ENCODE measurements at places on chromosomes 3 and 15. TPM values are rescaled to one million over a fixed set of nuclear protein-coding genes. Genes with fewer than 3 reads are reported as not detected.

BSN gene
- 0.20 TPM for total RNA-seq

CAMK1 gene
- total RNA-seq: 0.57 TPM

GRCh38 chr15:99981191-99981647 lies 248.0 kb upstream of the LYSMD4 start:
- H3K27me3 ChIP-seq: no peaks in the 10 kb centered on the region
- DNase-seq: no peak
- H3K4me3 ChIP-seq: no peak overlapping the region
- H3K4me1 ChIP-seq: no peaks in the 10 kb centered on the region

- DNase-seq: no peak
- no peak overlapping the region for H3K27ac ChIP-seq
- no peaks in the 10 kb centered on the region for H3K36me3 ChIP-seq
- H3K27me3 ChIP-seq: no peaks in the 10 kb centered on the region
- no peak overlapping the region for H3K4me3 ChIP-seq
- no peaks in the 10 kb centered on the region for H3K4me1 ChIP-seq
Observed at GRCh38 chr3:155712008-155712407, 32.9 kb downstream of the PLCH1 start.

GRCh38 chr3:169295126-169295525 lies 368.4 kb downstream of the MECOM start:
- no peak for DNase-seq
- no peaks in the 10 kb centered on the region for H3K36me3 ChIP-seq
- no peak overlapping the region for H3K4me3 ChIP-seq
- H3K4me1 ChIP-seq: no peaks in the 10 kb centered on the region
- no peak overlapping the region for H3K27ac ChIP-seq
- no peaks in the 10 kb centered on the region for H3K27me3 ChIP-seq

LTK gene
- 4.4 TPM for total RNA-seq

DNA sequence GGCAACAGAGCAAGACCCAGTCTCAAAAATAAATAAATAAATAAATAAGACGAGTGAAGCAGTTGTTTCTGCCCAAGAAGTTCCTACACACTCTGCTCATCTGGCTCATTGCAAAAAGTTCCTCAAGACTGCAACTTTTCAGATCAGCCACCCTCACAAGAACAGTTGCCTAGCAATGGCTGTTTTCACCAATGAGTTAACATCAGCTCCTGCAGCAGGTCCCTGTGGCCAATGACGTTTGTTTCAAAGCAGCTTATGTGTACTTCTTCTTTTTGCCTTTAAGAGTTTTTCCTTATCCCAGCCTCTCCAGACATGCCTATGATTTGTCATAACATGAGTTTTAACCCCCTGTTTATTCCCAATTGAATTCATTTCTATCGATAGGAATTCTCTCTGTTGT lies 118.4 kb upstream of the SPRED1 start:
- peaks cover 16% of the 10 kb centered on the region for H3K4me1 ChIP-seq
- H3K27ac ChIP-seq: no peak overlapping the region
- H3K27me3 ChIP-seq: no peaks in the 10 kb centered on the region
- H3K36me3 ChIP-seq: no peaks in the 10 kb centered on the region
- no peak overlapping the region for H3K4me3 ChIP-seq
- DNase-seq: no peak

DNA sequence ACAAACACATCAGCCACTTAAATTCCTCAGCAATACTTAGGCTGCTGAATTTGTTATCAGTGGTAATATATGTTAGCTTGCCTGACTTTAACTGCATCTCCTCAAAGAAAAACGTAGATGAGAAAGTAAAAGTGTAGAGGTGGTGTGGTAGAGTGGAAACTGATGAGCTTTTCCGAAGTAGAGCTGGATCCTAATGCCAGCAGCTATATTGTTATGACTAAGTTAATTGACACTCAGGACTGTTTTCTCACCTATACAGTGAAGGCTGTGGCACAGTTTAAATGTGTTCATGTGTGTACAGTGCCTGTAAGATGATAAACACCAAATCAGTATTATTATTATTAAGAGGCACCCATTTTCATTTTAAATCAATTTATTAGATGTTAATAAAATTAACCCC lies 174.9 kb downstream of the TNIK start:
- no peaks in the 10 kb centered on the region for H3K27me3 ChIP-seq
- no peaks in the 10 kb centered on the region for H3K4me1 ChIP-seq
- no peak overlapping the region for H3K4me3 ChIP-seq

DNA sequence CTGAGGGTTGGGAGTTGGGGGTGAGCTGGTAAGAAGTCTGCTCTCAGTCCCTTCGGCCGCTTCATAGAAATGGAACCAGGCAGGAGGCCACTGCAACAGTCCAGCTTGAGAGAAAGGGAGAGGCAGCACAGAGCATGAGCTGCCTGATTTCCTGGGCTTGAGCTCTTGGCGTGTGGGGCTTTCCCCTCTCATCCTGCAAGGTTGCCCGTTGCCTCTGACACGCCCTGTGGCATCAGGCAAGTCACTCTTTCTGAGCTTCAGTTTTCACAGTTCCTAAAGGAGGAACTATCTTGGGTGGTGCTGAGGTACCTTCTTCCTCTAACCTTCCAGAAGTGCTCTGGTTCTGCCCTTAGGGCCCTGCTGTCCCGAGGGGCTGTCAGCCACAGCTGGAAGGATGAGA lies 4.9 kb downstream of the MESP2 start:
- H3K27ac ChIP-seq: no peak overlapping the region
- H3K36me3 ChIP-seq: no peaks in the 10 kb centered on the region
- no peak overlapping the region for H3K4me3 ChIP-seq
- DNase-seq: no peak
- H3K4me1 ChIP-seq: peaks cover 20% of the 10 kb centered on the region
- H3K27me3 ChIP-seq: peaks cover 10% of the 10 kb centered on the region

GRCh38 chr3:196998966-196999760 lies 30.5 kb downstream of the MELTF start:
- no peak overlapping the region for H3K27ac ChIP-seq
- no peaks in the 10 kb centered on the region for H3K27me3 ChIP-seq
- peaks cover 7% of the 10 kb centered on the region for H3K4me1 ChIP-seq
- H3K36me3 ChIP-seq: no peaks in the 10 kb centered on the region
- H3K4me3 ChIP-seq: no peak overlapping the region
- DNase-seq: no peak

VGLL3 gene
- not detected for total RNA-seq

DNA sequence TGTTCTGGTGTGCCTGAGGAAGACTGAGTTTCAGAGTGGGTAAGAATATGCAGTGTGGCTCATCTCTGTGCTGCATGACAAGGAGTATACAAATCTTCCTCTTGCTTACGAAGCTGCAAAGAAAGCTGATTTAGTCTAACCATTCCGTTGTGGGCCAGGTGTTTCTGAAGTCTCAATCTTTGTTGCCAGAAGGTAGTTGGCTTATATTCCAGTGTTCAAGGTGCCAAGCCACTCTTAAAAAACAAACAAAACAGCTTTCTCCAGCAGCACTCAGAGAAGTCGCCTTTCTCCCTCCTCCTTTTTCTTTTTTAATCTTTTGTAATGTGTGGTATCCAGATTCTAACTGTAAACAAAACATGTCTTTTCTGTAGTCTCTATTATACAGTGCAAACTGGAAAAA lies 872.4 kb downstream of the NAALADL2 start:
- DNase-seq: no peak
- no peaks in the 10 kb centered on the region for H3K4me1 ChIP-seq
- no peaks in the 10 kb centered on the region for H3K36me3 ChIP-seq
- H3K27ac ChIP-seq: no peak overlapping the region
- H3K27me3 ChIP-seq: no peaks in the 10 kb centered on the region
- no peak overlapping the region for H3K4me3 ChIP-seq

COL6A5 gene
- total RNA-seq: not detected

DNA sequence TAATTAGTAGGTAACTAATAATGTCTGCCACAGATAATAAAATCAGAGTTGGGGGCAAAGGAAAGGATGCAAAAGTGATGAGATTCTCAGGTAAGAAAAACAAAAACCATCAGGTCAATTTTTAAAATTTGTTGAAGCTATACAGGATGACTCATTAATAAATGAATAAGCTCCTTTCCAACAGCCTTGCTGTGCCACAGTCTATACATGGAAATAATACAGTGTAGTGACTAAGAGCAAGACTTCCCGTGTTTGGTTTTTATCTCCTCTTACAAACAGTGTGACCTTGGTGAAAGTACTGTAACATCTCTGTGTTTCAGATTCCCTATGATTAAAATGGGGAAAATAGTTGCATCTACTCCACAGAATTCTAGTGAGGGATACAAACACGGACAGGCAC lies 331.6 kb downstream of the PYDC2 start:
- no peaks in the 10 kb centered on the region for H3K27me3 ChIP-seq
- H3K4me1 ChIP-seq: no peaks in the 10 kb centered on the region
- DNase-seq: no peak
- no peaks in the 10 kb centered on the region for H3K36me3 ChIP-seq
- H3K4me3 ChIP-seq: no peak overlapping the region

DNA sequence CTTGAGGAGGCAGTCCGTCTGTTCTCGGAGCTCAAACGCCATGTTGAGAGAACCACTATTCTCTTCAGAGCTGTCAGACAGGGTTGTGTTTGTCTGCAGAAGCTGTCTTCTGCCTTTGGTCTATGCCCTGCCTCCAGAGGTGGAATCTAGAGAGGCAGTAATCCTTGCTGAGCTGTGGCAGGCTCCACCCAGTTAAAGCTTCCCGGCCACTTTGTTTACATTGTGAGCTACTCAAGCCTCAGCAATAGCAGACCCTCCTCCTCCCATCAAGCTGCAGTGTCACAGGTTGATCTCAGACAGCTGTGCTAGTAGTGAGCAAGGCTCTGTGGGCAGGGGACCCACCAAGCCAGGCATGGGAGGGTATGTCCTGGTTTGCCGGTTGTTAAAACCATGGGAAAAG lies 8.9 kb downstream of the OR5AC2 start:
- H3K27ac ChIP-seq: no peak overlapping the region
- DNase-seq: no peak
- H3K4me3 ChIP-seq: no peak overlapping the region
- no peaks in the 10 kb centered on the region for H3K4me1 ChIP-seq
- no peaks in the 10 kb centered on the region for H3K36me3 ChIP-seq
- no peaks in the 10 kb centered on the region for H3K27me3 ChIP-seq

DNA sequence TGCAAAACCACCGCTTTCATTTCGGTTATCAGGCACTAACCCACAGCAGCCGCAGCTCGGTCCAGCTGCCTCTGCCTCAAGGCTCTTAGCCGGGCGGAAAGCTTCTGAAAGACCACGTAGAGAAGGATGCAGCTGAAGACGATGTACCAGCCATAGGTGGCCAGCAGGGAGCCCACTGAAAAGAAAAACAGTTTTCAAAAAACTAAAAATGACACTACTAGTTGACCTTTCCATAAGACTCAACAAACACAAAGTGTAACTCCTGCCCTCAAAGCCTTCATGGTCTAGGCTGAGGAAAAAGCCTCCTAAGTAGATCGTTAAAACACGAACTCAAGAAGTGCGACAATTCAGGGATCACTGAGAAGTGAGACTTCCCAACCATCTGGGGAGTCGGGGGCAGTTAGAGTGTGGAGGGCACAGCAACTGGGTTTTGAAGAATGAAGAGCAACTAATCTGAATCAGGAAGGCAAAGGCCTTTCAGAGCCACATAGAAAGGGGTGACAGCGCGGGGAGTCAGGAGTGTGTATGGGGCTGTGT lies 716 bp downstream of the SELENOS start:
- peaks cover 10% of the 10 kb centered on the region for H3K4me1 ChIP-seq
- H3K27me3 ChIP-seq: no peaks in the 10 kb centered on the region
- DNase-seq: peak; percentile 37
- peaks cover 49% of the 10 kb centered on the region for H3K36me3 ChIP-seq
- peak overlapping the region; percentile 85 for H3K27ac ChIP-seq

GRCh38 chr3:178202194-178202593 lies 334.0 kb upstream of the KCNMB2 start:
- no peak overlapping the region for H3K27ac ChIP-seq
- no peaks in the 10 kb centered on the region for H3K27me3 ChIP-seq
- H3K36me3 ChIP-seq: no peaks in the 10 kb centered on the region

C3orf52 gene
- 3.9 TPM for total RNA-seq

DNA sequence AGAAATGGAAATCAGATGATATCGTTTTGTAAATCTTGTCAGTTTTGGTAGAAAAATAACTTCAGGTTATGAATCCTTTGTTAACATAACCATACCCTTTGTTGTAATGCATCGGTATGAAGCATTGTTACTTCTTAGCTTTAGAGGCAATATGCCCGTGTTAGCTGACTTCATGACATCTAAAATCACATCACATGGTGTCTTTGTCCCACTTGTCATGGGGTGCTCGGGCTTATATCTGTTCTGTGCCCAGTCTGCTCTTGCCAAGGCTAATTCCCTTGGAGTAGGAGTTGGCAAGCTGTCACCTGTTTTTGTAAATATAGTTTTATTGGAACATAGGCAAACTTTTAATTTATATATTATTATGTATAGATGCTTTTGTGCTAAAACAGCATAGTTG lies 39.6 kb downstream of the SLC25A26 start:
- no peak overlapping the region for H3K27ac ChIP-seq
- no peak for DNase-seq
- no peak overlapping the region for H3K4me3 ChIP-seq
- peaks cover 8% of the 10 kb centered on the region for H3K4me1 ChIP-seq
- no peaks in the 10 kb centered on the region for H3K36me3 ChIP-seq

- H3K4me3 ChIP-seq: no peak overlapping the region
- H3K27me3 ChIP-seq: no peaks in the 10 kb centered on the region
- H3K36me3 ChIP-seq: no peaks in the 10 kb centered on the region
- no peak overlapping the region for H3K27ac ChIP-seq
Observed at GRCh38 chr3:181402347-181402746, 309.4 kb upstream of the SOX2 start.

DNA sequence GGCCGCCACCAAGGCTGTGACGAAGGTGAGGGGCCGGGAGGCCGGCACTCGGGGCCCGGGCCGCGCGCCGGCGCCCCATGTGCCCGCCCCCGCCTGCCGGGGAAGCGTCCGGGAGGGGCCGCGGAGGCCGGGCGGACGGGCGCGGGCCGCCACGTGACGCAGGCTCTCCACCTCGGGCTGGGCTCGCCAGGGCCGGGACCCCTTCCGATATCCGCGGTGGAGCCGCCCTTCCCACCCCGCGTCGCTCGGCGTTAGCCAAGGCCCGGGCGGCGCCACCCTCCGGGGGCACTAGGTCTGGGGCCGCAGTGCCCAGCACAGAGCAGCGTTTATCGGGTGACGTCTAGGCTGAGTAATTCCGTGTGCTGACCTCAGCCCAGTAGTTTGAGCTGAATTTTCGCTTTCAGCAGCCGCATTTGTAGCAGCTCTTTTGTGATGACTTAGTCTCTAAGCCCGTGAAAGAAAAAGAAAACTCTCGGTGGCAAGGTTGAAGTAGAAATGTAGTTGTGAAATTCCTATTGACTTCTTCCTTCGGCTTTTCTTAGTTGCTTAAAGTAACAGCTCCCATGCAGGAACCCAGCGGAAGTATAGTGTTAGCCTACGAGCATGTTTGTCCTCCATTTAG lies 885 bp downstream of the CDV3 start:
- H3K4me3 ChIP-seq: peak overlapping the region; percentile 75
- peaks cover 63% of the 10 kb centered on the region for H3K4me1 ChIP-seq
- no peaks in the 10 kb centered on the region for H3K27me3 ChIP-seq
- H3K36me3 ChIP-seq: peaks cover 8% of the 10 kb centered on the region
- peak; percentile 82 for DNase-seq

ATP8B4 gene
- total RNA-seq: 0.73 TPM

GOLGA8K gene
- 0.49 TPM for total RNA-seq

GRCh38 chr15:85607141-85607806 lies 187.5 kb downstream of the KLHL25 start:
- H3K27me3 ChIP-seq: no peaks in the 10 kb centered on the region
- no peak overlapping the region for H3K27ac ChIP-seq
- no peak for DNase-seq
- H3K4me1 ChIP-seq: no peaks in the 10 kb centered on the region
- peaks cover 19% of the 10 kb centered on the region for H3K36me3 ChIP-seq

Measured in B cell (primary cell).